Stimulated activated CD4-positive, alpha-beta T cell treated with anti-CD3 and anti-CD28 coated beads, Interleukin-1b, Interleukin-23, amount 100 ng/mL, for 24 hours (primary cell): ENCODE measurements at places on chromosomes 6 and 20.
A peak's percentile ranks its signal among the peaks of the same experiment; 100 is the strongest.

GRCh38 chr6:137001299-137001976 is 43.3 kb downstream of the IL20RA start:
- no peak for DNase-seq

DNA sequence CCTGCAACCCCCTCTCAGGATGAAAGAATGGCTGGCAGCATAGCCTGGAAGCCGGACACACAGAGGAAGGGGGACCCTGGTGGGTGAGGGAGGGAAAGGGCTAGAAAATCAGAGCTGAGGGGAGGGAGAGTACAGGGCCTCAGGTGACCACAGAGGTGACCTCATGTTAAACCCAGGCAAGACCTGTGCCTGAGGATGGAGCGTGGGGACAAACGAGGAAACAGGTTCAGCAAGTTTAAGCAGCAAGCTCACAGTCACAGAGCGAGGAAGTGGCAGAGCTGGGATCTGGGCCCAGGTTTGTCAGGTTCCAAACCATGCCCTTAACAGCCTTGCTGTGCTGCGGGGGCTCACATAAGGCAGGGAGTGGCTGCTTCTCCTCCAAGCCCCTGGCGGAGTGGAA is 4.0 kb upstream of the BPI start:
- DNase-seq: no peak

DNA sequence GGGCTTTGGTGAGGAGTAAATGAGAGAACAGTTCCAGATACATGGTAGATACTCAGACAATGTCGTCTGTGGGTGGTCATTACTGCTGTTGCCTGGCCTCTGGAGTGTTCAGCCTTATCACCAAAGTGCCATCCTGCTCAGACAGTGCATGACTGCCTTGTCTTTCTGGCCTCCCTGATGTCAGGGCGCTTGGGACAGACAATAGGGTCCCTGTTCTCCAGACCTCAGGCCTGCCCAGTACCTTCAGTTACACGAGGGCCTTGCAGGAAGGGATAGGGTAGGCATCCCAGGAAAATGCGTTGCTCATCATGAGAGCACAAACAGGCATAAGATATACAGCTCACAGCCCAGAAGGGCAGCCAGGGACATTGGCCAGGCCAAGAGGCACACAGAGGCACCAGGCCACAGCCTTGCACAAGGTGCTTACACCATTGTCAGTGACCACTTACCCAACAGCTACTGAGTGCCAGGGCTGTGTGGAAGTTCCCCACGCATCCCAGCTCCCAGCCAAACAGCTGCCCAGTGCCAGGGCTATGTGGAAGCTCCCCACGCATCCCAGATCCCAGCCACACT is 27.4 kb downstream of the BPIFB1 start:
- no peak for DNase-seq

DNA sequence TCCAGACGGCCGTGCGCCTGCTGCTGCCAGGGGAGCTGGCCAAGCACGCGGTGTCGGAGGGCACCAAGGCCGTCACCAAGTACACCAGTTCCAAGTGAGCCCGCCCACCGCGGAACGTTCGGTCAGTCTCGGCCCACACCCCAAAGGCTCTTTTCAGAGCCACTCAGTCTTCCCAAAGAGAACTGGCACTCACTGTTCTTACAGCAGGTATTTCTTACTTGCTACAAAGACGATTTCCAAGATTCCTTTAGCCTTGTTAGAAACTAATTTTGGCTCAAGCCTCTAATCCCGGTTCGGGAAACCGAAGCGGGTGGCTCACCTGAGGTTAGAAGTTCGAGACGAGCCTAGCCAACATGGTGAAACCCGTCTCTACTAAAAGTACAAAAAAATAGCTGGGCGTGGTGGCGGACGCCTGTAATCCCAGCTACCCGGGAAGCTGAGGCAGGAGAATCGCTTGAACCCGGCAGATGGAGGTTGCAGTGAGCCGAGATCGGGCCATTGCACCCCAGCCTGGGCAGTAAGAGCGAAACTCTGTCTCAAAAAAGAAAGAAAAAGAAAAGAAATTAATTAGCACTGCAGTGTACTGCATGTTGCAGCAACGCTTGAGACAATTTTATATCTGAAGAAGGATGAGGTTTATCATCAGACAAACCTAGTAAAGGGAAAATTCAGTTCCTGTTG is 73.1 kb downstream of the OR2B2 start:
- DNase-seq: no peak

GRCh38 chr6:70857387-70858077 is 99.3 kb downstream of the B3GAT2 start:
- DNase-seq: no peak

GRCh38 chr20:18224968-18225568 is 63.3 kb upstream of the ZNF133 start:
- DNase-seq: no peak

GRCh38 chr6:86686496-86686895 is 250.8 kb upstream of the HTR1E start:
- no peak for DNase-seq

GRCh38 chr20:32495217-32495565 is 89.9 kb downstream of the NOL4L start:
- DNase-seq: no peak

DNA sequence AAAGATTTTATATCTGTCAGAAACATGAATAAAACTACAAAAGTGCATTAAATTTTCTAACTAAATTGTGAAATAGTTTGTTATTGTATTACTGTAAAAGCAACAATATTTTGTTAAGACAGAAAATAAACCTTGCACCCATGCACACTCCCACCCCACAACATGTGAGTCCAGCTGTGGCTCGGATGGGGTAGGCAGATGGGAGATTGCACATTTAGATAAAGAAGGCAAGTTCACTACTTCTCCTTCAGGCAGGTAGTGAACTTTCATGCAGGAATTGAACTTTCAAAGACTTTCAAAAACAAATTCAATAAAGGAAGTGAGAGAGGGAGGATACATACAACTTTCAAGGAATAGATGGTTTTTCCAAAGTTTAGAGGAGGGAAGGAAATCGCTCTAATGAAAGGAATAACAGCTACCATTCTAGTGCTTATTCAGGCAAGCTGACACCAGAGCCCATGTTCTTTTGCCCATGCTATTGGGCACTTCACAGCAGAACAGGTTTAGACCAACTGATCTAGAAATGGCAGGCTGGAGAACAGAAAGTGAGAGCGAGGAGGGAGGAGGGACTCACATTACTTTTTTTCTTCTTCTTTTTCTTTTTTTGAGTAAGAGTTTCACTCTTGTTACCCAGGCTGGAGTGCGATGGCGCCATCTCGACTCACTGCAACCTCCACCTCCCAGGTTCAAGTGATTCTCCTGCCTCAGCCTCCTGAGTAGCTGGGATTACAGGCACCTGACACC is 28.5 kb downstream of the SF3B5 start:
- DNase-seq: no peak

DNA sequence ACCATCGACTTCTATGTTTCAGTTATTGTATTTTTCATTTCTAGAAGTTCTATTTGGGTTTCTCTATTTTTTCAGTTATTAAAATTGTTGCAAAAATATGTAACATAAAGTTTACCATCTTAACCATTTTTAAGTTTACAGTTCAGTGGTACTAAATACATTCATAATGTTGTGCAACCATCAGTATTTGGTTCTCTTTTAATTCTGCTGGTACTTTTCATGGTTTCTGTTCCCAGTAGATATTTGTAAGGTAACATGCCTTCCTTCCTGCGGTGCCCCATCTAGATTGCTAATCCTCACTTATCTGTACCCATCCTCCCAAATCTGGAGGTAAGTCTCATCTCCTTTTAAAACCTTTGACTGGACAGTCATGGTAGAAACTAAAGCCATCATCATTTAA is 47.9 kb downstream of the TGM2 start:
- DNase-seq: no peak

GRCh38 chr6:126040826-126041225 is 54.5 kb downstream of the TRMT11 start:
- no peak for DNase-seq

DNA sequence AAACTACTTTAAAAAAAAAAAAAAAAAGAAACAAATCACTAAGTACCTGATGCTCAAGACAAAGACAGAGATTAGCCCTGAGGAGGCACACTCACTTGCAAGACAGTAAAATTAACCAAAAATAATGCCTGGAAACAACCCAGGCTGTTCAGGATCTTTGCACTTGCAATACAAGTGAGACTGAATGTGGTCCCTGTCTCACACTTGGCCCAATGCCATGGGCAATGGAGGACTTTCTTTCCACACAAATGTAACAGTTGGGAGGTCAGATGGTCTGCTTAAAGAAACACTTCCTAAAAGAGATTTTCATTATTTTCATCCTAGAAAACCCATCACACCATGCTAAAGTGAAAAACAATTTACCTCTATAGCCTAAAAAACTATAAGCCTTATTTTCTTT is 16.2 kb downstream of the STAU1 start:
- no peak for DNase-seq

DNA sequence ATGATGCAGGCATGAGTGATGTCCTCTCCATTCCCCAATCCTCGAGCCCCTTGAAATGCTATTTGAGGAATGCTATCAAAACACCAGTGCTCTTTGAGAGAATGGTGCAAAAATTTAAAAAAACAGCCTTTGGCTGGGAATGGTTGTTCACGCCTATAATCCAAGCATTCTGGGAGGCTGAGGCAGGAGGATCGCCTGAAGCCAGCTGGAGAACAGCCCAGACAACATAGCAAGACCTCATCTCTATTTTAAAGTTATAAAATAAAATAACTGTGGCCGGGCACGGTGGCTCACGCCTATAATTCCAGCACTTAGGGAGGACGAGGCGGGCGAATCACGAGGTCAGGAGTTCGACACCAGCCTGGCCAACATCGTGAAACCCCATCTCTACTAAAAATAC is 4.2 kb upstream of the VARS1 start:
- DNase-seq: no peak

- DNase-seq: no peak
Measured at GRCh38 chr6:66396145-66396544, 689.1 kb upstream of the EYS start.

DNA sequence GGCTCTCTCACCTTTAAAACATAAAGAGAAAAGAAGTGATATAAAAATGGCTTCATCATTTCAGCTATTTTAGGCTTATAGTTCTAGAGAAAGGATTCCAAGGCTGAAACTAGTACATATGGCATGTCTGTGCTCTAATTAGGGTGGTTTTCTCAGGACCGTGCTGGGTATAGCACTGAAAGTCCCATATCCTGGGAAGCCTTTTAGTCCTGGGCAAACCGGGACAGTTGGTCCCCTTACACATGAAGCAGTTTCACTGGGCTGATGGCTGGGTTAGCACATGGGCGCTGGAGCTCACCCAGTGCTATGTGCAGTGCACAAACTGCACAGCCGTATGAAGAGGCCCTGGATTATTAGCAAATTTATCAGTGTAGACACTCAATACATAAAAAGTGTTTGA is 110.5 kb downstream of the SGK1 start:
- DNase-seq: no peak

GRCh38 chr6:108712946-108713345 is 135.3 kb upstream of the ARMC2 start:
- no peak for DNase-seq

GRCh38 chr20:7627734-7628663 is 312.3 kb downstream of the HAO1 start:
- DNase-seq: no peak

DNA sequence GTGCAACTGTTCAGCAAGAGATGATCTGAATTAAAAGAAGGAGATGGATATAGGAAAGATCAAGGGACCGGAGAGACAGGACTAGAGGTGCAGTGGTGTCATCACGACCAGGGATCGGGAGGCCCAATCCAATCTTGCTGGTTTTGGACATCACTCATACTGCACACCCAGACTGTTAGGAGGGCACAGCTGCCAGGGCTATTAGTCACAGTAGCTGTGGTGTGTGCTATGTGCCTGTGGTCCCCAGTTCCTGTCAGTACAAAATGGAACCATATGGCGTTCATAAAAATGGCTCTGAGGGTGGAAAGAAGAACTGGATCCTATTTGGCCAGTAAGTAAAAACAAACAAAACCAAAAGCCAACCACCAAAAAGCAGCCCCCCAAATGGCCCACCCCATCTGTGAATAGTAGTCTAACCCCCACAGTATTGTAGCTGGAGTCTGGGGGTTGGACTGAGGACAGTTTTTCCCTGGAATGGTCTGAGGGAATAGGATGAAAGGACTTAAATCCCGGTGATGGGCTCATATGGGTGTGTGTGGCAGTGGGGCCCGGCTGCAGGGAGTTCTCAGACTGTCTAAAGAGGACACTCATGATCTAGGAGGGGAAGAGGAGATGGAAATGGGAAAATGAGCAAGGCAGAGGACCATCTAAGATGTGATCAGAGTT is 9.3 kb upstream of the NNAT start:
- no peak for DNase-seq

DNA sequence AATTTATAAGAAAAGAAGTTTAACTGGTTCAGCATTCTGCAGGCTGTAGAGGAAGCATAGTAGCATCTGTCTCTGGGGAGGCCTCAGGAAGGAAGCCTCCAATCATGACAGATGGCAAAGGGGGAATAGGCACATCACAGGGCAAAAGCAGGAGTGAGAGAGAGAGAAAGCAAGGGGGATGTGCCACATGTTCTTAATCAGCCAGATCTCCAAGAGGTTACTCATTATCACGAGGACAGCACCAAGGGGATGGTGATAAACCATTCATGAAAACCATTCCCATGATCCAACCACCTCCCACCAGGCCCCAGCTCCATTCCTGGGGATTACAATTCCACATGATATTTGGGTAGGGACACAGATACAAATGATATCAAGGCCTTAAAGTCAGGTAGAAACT is 217.5 kb upstream of the TCF21 start:
- DNase-seq: no peak

DNA sequence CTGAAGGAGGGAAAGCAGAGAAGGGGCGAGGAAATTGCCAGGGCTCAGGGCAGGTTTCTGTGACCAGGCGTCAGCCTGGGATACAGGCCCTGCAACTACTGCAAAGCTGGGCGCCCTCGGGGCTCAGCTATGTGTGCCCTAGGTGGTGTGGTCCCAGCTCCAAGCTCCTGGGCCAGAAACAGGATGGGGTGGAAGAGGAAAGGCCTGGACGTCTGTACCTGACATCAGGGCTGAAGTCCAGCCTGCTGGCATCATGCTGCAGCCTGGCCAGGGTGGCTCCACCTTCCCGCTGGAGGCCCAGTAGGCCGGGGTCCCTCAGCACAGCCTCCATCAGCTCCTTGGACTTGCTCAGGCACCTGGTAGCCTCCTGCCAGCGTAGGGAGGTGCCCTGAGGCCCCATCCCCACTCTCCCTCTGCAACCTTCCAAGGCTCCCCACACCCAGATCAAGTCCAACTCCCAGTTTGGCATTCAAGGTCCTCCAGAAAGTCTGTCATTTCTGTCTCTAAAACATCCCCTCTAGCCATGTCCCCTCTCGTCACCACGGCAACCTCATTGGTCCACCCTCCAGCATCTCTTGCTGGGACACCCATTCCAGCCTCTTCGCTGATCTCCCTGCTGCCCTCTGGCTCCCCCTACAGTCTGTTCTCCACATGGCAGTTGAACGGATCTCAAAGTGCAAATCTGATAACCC is 38.2 kb downstream of the KIAA1755 start:
- peak; percentile 51 for DNase-seq

DNA sequence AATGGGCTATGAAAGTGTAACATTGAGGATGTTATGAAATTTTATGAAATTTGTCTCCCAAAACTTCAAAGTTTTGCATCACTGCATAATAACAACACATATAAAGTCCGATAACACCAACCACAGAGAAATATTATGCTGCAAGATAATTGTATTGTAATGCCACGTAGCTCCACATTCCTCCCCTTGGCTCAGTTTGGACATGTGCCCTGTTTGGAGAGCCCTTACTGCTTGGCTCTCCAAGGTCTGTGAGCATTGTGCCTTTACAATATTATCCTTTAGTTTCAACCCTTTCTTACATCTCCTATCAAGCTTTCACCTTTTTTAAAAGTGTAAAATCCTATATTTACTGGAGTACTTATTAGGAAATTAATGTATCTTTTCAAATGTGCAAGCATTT is 10.8 kb downstream of the HBS1L start:
- DNase-seq: no peak
